ENCODE measurements at places on chromosomes 4 and X. TPM values are rescaled to one million over a fixed set of nuclear protein-coding genes. Genes with fewer than 3 reads are reported as not detected.

DNA sequence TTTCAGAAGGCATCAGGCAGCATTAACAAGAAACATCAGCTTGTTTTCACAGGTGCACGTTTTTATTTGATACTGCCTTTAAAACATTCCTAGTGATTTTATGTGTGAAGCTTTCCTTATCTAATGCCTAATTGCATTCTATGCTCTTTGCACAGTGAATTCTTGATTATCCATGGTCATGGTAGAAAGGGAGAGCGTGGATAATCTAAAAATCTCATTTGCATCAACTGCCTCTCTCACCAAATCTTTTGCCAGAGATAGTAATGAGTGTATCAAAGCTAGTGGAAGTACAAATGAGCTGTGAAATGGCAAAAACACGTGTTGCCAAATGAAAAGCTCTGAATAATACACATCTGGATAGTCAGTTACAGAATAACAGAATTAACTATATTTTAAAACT lies 170.5 kb downstream of the NAA11 start:
- DNase-seq, result no peak

The SOD3 gene
- not detected for total RNA-seq

DNA sequence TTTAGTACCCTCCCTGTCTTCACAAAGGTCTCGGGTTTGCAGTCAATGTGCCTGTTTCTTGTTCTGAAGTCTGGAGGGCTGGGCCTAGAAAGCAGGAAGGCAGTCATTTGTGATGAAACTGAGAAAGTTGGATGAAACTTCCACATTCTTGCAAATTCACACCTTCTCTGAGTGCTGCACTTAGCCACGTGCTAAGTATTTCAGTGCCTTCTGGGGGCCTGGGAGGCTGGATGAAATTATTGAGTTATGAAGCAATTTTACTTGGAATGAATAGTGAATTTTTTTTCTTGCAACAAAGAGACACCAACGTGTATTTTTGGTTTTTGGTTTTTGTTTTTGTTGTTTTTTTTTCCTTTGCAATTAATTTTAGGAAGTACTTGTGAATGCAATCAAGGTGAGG lies 71.2 kb downstream of the MSX1 start:
- DNase-seq, result no peak

The SPP1 gene
- total RNA-seq, result 2.3 TPM

The OCIAD2 gene
- 142 TPM for total RNA-seq

GRCh38 chrX:71367396-71367795 lies 1.2 kb downstream of the TAF1 start:
- DNase-seq, result no peak

The GSX2 gene
- not detected for total RNA-seq

DNA sequence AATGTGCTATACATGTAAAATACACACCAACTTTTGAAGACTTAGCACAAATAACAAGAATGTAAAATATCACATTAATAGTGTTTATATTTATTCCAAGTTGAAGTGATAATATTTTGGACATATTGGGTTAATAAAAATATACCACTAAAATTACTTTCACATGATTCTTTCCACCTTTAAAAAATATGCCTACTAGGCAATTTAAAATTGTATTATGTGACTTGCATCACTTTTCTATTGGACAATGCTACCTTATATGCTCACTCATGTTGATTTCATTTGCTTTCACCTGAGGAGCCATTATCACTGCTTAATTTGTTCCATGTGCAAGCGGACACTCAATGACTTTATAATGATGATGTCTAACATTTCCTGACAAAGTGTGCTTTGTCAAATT lies 3.4 kb upstream of the PACRGL start:
- no peak for DNase-seq

The PABPC4L gene
- not detected for total RNA-seq

Data from naive thymus-derived CD4-positive, alpha-beta T cell (primary cell).